Epithelial cell of umbilical artery (primary cell): ENCODE measurements at places on chromosomes 5 and 9. TPM values are rescaled to one million over a fixed set of nuclear protein-coding genes. Genes with fewer than 3 reads are reported as not detected.

Gene ADRB2
- 0.97 and 3.8 TPM in 2 replicates for total RNA-seq

Gene GARIN3
- total RNA-seq = not detected in 2 replicates

Gene ANKDD1B
- under 0.01 TPM in 1 of 2 replicates, not detected in the other for total RNA-seq

Gene ADAMTSL2
- total RNA-seq = under 0.01 TPM in 1 of 2 replicates, not detected in the other
